ENCODE measurements at places on chromosomes 11 and 22.

GRCh38 chr22:50425179-50425916 lies 49.5 kb downstream of the SBF1 start:
- no peak for DNase-seq

- DNase-seq: no peak
Measured at GRCh38 chr11:96178049-96178886, 164.7 kb downstream of the MAML2 start.

DNA sequence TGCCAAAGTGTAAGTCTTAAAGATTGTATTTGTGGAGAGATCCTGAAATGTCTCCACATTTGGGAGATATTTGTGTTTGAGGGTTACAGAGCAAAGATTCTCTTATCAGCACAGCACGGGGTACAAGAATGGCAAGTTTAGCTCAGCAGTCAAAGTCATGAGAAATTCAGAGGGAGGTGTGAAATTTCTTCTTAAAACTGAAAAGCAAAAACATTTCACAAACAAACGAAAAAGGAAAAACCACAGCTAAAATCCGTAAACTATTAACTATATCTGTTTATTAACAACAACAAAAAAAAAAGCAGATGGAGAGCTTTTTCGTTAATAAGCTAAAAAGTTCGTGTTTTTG lies 40.9 kb upstream of the ETS1 start:
- no peak for DNase-seq

- DNase-seq: no peak
Measured at GRCh38 chr11:118109231-118109630, 22.5 kb upstream of the SMIM35 start.

DNA sequence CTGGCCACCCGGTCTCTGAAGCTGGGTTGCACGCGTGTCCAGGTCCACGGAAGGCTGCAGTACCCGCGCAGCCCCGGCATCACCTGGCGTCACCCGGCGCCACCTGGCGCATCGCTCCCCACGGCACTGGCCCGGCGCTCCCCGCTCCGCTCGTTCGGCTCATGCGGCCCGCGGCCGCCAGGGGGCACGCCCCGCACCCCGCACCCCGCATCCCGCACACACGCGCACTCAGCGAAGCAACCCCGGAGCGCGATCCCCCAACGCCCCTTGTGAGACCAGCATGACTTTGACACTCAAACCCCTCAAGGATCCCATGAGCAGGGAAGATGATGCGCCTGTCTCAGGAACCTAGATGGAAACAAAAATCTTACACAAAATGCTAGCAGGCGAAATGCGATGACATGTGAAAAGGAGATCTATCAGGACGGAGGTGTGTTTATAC lies 11.9 kb downstream of the B3GNT6 start:
- DNase-seq: peak; percentile 73

- no peak for DNase-seq
Measured at GRCh38 chr11:47414685-47415070, 6.3 kb downstream of the SLC39A13 start.

DNA sequence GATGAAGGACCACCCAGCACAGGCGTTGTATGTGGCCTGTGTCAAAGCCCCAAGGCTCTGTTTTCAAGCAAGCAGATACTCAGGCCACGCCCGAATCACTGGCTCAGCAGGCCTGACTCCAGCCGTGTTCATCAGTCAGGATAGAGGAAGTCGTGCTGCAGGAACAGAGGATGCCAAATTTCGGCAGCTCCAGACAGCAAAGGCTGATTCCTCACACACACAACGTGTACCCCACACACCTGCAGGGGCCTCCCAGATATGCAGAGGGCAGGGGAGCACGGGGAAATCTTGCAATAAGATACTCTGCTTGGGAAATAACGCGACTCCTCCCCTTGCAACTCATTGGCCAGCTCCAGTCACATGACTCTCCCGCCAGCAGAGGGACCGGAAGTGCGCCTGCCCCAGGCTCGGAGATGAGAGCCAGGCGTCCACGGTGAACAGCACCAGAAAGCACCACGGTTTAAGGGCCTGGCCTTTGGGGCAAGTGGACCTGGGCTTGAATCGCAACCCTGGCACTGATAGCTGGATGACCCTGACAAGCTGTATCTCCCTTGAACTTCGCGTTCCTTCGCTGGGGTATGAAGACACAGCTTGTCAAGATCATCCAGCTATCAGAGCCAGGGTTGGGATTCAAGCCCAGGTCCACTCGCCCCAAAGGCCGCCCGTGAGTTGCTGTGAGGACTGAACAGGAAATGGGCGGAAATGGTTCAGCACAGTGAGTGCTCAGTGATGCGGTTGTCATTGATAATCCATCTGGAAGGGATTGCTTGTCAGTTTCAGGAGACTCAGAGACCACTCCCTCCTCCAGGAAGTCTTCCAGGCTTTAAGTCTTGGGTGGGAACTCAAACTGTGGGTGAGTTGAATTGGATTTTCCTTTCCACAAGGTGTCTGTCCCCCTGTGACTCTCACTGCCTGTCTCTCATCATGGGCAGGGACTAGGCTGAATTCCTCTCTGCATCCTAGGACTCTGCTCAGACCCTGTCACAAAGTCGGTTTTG lies 88.5 kb downstream of the MYEOV start:
- no peak for DNase-seq

DNA sequence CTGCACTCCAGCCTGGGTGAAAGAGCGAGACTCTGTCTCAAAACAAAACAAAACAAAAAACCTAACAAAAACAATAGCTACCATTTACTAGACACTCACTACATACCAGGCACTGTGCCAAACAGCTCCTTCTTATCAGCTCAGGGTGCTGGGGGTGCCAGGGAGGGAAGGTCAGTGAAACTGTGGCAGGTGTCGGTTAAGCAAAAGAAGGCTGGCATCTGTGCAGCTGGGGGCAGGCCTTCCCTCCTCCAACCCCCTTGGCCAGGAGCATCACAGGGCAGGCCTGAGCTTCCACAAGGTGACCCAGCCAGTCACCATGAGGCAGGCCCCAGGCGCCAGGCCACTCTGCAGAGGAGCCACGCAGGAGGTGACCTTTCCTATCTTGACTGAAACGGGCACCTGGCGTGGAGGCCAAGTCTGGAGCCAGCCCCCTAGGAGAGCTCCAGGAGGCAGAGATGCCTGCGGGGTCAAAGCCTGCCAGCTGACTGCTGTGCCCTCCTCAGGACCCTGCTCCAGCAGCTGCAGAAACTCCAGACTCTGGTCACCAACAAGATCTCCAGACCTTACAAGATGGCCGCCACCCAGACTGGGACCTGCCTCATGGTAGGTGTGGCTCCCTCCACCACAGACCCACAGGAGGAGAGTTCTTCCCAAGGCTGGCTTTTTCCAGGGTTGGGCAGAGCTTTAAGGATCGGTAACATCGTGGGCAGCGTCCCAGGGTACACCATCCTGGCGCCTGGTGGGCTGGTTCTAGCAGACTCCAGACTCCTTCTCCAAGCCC lies 31.3 kb upstream of the DGKZ start:
- no peak for DNase-seq

DNA sequence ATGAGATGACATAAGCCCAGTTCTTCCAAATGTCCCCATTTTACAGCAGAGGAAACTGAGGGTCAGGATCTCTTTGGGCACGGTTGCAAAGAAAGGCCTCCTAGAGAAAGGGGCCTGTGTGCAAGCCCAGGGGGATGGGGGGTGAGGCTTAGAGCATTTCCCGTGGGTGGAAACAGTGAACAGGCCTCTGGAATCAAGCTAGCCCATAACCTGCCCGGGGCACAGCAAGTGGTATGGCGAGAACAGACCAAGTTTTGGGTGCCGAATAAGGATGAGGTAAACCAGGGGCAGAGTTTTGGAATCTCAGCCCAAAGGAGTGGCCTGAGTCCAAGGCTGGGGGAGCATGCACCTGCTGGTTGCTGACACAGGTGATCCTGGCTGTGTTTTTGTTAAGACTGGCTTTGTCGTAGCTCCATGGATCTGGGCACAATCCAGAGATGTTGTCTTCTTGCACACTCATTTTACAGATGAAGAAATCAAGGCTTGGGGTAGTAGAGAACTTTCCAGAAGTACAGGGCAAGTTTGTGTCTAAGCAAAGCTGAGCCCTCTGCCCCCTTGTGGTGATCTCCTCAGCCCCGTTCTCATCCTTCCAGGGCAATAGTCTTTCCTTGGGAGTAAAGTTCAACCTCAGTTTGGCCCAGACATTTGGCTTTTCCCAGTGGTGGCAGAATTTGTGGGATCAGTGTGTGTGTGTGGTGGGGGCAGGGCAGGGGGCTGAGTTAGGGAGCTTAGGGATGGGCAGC lies 53.5 kb upstream of the MYEOV start:
- no peak for DNase-seq

Measured in DMS79 treated with DMSO at 0.1 percent for 48 hours (cell line).